ENCODE measurements at places on chromosomes 7 and 10.

DNA sequence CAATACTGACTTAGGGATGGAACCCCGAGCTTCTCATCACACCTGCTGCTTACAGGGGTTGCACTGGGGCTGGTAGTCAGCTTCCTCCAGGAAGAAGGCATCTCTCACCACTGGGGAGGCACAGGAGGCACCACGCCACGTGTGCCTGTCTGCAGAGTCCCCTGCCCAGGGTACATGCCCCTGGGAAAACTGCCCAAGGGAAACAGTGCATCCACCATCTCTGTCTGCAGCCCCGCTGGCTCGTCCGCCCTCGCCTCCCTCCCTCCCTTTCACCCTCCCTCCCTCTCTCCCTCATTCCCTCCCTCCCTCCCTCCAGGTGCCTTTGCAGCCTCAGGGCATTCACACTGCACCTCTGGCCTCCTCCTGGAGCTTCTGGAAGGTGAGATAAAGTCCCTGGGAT, 101.1 kb downstream of the PTPRE start:
- DNase-seq: no peak

GRCh38 chr10:59317066-59317465, 45.3 kb downstream of the FAM13C start:
- DNase-seq: no peak

GRCh38 chr10:132400041-132400546, 3.1 kb downstream of the PWWP2B start:
- DNase-seq: no peak

DNA sequence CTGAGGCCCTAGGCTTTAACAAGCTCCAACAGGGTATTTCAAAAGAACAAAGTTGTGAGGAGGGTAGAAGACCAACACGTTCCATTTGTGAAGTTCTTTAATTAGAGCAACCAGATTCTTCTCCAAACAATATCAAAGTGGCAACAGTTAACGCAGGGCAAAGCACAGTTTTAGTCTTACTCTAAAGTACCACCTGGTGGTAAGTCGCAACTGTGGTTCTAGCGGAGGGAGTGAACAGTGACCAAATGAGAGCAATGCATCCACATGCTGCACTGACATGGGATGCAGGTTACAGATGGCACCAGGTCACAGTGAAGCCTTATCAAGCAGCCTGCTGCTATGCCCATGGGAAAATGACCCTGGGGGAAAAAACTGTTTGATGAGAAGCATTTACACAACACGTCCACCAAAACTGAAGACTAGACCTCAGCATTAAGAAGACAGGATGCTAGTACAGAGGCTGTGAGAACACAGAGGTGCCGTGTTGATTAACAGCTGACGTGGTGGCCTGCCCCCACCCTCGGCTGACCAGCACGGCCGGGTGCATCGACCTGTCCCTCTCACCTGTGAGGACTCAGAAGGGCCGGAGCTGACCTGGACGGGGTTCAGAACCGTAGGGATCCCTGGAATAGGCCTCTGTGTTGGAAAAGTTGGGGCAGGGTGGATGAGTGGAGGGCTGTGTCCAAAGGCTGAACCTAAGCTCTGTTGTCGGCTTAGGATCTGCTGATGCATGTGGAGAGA, 211.2 kb downstream of the GLI3 start:
- no peak for DNase-seq

DNA sequence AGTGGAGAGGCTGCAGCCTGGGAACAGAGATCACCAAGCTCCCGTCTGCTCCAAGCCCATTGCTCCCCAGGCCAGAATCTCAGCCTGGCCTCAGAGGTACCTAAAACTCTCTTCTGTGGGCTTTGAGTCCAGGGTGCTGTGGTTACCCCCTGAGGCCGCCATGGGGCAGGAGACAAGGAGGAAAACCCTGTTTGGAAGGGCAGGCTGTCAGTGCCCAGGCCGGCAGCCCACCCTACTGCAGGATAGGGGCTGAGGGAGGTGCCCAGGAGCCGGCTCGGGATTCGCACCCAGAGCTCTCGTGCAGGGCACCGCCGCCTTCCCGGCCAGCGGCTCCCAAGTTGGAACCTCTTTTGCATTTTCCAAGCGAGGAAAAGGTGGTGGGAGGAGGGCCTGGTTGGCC, 24.5 kb downstream of the UNCX start:
- no peak for DNase-seq

- no peak for DNase-seq
Observed at GRCh38 chr10:84026821-84027257, 112.5 kb upstream of the GHITM start.

- DNase-seq: no peak
Observed at GRCh38 chr7:23346316-23346715, 47.2 kb downstream of the MALSU1 start.

GRCh38 chr7:107718456-107719193, 25.3 kb upstream of the CBLL1 start:
- DNase-seq: no peak

GRCh38 chr10:29240986-29241660, 47.7 kb upstream of the LYZL1 start:
- DNase-seq: no peak

GRCh38 chr7:42479452-42479815, 242.4 kb upstream of the GLI3 start:
- DNase-seq: no peak

- no peak for DNase-seq
Observed at GRCh38 chr10:117860823-117861222, 185.9 kb downstream of the RAB11FIP2 start.

DNA sequence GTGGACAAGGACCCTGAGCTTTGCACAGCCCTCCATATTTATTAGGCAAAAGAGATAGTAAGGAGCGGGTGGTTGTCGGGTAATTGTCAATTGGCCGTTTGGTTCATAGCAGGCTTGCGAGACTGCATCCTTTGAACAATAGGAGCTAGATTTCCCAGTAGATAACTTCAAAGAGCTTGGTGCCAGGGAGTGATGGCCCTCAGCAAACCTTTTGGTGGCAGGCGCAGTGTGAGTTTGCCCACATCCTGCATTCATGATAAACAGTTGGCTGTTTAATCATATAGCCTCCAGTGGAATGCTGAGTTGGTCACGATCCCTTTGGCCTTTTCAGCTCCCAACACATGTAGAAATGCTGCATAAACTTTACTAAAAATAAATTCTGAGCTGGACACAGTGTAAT, 156.9 kb downstream of the AKR1D1 start:
- DNase-seq: no peak

DNA sequence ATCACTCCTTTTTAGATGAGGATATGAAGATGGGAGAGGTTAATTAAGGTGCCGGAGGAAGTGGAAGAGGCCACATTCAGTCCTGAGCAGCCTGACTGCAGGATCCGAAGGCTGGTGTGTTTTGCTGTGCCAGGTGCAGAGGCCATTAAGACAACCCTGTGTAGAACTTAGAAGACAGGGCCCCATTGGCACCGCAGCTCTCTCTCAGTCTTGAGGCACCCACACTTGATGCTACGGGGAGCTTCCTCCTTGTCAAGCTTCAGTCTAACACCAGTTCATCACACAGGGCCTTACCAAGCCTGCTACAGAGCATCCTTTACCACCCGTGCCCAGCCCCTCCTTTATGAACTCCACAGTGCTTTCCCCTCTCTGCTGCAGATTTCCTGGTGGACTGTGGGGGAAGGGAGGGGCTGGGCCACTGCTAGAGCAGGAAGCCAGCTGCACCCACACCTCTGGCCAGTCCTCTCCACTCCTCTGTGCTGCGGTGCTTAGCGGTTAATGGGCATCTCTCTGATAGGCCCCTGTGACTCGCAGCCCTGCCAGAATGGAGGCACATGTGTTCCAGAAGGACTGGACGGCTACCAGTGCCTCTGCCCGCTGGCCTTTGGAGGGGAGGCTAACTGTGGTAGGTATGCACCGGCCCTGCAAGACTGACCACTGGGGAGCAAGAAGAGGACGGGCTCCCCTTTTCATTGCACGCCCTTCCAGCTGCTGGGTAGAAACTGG, 45.5 kb downstream of the VWA2 start:
- DNase-seq: no peak

GRCh38 chr10:127358337-127358736, 161.9 kb upstream of the INSYN2A start:
- DNase-seq: no peak

GRCh38 chr7:69435711-69436110, 162.6 kb upstream of the AUTS2 start:
- DNase-seq: no peak

DNA sequence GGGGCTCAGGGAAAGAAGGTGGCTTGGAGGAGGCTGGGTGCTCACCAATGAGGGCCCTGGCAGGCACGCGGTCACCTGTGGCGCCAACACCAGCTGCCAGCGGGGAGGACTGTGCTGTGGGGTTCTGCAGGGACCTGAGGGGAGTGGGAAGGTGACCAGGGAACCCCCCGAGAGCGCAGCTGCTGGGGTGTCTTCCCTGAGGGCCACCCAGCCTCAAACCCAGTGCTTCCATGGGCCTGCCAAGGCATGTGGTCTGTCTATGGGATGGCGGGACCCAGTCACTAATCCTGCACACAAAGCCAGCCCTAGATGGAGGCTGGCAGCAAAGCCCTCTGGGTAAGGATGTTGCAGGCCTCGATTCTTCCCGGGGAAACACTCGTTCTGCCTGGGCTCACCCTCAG, 117.1 kb downstream of the EBF3 start:
- no peak for DNase-seq

DNA sequence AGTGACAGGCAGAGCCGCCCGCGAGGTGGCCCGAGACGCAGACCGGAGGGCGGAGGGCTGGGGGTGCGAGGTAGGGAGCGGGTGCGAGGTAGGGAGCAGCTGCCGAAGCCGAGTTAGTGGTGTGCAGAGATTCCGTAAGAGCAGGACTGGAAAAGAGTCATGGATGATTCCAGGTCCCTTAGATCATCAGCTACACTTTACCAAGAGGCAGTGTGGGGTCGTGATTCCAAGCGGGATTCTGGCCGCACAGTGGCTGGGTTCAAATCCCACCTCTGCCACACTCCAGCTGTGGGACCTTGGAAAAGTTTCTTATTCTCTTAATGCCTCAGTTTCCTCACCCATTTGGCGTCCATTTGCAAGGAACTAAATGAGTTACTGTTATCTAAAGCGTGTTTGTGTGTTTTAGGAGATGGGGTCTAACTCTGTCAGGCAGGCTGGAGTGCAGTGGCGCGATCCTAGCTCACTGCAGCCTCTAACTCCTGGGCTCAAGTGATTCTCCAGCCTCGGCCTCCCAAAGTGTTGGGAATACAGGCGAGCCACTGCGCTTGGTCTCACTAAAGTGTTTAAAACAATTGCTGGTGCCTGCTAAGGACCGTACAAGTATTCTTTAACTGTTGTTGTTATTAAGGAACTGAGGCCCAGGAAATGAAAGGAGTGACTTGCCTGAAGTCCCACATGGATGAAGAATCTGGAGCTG, 1.1 kb downstream of the NDUFB2 start:
- DNase-seq: no peak

- no peak for DNase-seq
Observed at GRCh38 chr7:117347962-117348672, 25.3 kb upstream of the WNT2 start.

GRCh38 chr10:110806335-110806734, 65.4 kb upstream of the PDCD4 start:
- no peak for DNase-seq

GRCh38 chr7:34762764-34763163, 104.7 kb downstream of the NPSR1 start:
- DNase-seq: no peak

DNA sequence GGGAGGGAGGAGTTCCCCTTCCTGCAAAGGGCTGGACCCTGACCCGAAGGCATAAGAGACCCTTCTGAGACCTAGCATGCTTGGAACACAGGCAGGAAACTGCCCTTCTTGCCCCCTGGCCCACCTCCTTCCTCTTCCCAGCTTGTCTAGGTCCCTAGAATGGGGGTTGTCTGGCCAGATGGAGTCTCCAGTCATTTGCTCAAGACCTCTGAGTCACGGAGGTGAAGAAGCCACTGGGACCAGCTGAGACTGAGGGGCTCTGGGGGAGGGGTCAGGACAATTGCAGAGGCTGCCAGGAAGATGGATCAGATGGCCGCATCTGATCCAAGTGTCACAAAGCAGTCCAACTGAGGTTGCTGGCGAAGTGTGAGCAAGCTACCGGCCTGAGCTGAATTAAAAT, 46.2 kb downstream of the COL13A1 start:
- DNase-seq: no peak

DNA sequence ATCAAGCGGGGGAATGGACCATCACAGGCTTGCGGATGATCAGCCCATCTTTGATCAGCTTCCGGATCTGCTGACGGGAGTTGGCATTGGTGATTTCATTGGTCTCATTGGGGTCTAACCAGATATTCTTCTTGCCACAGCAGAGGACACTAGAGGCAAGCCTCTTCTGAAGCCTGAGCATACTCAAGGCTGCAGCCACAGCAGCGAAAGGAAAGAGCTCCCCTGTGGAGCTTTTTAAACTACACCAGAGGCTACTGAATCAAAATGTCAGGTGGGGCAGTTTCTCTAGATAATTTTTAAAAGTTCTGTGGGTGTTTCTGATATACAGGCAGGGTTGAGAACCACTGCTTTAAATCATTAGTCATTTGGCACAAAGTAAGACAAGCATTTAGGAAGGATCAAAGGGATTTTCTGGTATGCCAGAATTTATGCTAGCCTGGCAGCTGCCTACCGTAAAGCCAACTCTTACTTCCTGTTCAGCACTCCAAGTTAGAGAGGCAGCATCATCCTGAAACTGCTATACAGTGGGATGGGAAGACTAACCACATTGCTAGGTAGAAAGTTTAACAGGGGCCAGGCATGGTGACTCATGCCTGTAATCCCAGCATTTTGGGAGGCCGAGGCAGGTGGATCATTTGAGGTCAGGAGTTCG, 7.0 kb downstream of the NAPEPLD start:
- no peak for DNase-seq

DNA sequence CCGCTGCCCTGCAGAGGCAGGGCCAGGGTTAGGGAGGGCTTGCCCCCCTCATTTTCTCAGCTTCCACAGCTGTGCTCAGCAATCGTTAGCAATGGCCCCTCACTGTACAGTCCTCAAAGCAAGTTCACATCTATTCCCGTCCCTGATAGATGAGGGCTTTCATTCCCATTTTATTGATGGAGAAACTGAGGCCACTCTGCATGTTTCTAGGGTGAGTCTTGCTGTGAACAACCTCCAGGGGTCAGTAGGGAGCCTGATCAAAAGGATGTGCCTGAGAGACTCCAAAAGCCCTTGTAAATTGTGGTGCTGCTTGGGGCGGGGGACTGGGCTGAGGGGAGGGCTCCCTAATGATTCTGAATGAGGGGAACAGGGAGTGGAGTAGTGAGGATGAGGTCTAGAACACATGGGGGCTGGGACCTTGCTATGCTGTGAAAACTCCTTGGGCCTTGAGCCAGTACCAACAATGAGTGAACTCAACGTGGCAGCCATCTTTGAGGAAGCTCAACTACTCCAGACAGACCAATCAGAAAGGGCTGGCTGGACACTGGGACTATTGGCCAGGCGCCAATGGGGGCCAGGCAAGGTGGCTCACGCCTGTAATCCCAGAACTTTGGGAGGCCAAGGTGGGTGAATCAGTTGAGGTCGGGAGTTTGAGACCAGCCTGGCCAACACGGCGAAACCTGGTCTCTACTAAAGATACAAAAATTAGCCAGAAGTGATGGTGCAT, 6.7 kb upstream of the GRIFIN start:
- DNase-seq: no peak

GRCh38 chr7:33107136-33108066, 1.8 kb downstream of the RP9 start:
- DNase-seq: no peak

All from stimulated activated CD4-positive, alpha-beta T cell treated with anti-CD3 and anti-CD28 coated beads, Interleukin-1b, Interleukin-23, amount 100 ng/mL, for 48 hours (primary cell).